ENCODE measurements at places on chromosomes 6 and 20.
A peak's percentile ranks its signal among the peaks of the same experiment; 100 is the strongest.

DNA sequence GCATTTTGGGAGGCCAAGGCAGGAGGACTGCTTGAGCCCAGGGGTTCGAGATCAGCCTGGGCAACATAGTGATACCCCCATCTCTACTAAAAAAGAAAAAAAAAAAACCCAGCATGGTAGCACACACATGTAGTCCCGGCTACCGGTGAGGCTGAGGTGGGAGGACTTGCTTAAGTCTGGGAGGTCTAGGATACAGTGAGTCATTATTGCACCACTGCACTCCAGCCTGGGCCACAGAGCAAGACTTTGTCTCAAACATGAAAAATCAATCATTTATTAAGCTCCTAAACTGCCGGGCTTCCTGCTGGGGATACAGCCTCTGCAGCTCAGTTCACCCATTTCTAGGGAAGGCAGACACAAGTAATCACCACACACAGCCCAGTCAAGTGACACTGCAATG lies 7.3 kb upstream of the USP45 start:
- DNase-seq = peak; percentile 23

DNA sequence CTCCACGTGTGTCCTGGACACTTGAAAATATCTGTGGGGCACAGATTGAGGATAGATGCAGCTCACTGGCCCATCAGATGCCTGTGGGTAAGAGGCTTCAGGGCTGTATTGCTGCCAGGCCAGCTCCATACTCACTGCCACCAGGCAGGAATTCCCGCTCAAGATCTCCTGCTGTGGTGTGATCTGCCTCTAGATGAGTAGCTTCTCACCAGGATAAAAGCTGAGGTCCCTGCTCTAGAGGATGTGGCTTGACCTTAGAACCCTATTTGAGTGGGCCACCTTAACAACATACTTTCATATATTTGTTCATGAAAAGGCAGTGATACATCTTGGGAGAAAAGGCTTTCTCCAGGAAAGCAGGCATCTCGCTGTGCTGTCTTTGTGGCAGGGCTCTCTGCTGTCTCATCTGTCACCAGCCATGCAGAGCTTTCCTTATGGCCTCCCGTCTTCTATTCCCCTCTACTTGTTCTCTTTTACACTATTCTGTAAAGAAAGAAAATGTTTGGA lies 165.7 kb upstream of the RNF217 start:
- DNase-seq = no peak

DNA sequence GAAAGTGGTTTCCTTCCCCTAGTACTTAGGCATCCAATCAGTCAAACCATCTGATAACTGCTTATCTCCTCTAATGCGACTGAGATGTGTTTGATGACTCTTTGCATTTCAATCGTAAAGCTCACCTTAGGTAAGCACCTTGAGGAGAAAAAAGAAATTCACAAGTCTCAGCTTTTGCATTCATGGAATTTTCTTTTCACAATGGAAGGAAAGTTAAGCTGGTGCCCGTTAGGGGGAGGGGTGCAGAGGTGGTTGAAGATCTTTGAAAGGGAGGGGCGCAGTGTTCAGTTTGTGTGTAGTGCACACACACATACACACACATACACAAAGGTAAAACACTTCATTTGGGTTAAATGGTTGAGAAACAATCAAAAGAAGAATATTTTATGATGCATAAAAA lies 87.1 kb upstream of the SALL4 start:
- peak; percentile 20 for DNase-seq

DNA sequence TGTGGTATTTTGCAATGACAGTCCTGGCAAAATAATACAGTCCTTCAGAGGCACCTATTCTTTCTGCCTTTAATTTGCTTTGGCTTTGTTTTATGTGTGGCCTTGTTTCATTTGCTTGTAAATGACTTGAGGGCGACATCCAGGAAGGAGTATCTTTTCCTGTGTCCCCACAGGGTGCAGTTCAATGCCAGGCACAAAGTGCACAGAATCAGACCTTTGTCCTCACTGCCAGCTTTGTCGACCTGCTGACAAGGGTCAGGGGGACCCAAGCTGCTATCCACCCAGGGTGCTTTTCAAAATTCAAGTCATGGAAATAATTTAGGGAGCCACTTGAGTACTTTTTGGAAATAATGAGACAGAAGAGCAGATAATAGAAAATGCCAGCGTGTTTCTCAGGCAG lies 37.0 kb upstream of the CDKN1A start:
- no peak for DNase-seq

DNA sequence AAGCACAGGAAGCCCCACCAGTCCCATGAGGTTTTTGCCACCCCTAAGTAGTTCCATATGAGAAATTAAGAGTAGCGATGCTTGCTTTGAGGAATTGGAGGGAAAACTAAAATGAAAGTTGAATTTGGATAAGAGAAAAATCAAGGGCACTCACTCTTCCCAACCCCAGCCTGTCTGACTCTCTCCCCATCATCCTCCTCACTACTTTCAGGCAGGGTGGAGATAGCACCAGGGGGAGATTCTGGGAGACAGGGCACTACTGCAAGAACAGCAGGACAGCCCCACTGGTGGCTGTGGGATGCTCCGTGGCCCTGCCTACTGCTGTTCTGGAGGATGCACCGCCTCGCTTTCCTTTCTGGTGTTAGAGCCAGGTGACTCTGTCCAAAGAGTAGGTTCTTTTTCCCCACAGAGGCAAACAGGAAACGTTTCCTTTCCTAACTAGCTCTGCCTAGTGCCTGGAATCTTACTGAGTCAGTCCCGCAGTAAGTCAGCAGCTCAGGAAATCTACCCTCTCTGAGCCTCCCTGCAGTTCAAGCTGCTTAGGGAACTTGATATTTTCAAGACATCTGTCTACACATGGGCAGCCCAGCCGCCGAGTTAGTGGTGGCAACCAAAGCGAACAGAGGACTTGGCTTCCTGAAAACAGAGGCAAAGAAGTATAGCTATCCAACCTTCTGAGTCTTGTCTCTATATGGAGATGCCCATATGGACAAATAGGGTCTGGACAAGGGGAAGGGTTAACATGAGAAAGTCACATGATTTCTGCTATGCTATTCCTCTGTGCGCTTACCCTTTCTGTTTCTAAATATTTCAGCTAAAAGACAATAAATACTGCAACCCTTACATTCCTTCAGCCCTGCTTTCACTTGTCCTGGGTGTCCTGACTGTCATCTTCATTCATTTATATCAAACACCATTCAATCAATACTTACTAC lies 11.4 kb downstream of the HLA-E start:
- DNase-seq = peak; percentile 63

GRCh38 chr20:21339499-21339898 lies 36.4 kb downstream of the XRN2 start:
- no peak for DNase-seq

DNA sequence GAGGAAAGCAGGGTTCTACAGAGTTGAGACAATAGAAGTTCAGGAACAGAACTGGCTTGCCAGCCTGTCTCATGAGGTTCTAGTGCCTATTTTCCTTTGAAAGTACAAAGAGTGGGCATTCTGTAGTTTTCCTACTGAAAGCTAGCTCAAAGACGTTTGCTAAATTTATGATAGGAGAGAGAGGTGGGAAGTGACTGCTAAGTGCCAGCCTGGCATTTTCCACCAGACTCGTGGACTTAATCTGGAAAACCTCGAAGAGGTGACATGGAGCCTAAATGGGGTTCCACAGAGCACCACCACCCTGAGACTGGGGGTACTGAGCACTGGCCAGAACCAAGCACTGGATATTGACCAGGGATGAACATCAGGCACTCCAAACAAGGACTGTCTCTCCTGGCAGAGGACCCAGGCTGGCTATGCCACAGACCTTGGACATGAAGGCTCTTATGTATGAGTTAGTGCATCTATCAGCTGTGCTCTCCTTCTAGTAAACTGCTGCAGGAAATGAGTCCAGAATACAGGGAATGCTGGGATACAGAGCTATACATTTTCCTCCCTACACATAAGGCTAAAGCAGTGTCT lies 7.1 kb downstream of the PEX6 start:
- no peak for DNase-seq

- no peak for DNase-seq
Measured at GRCh38 chr6:76435174-76435573, 362.7 kb upstream of the IMPG1 start.

- peak; percentile 77 for DNase-seq
Measured at GRCh38 chr6:159830501-159831372, 30.7 kb downstream of the PNLDC1 start.

DNA sequence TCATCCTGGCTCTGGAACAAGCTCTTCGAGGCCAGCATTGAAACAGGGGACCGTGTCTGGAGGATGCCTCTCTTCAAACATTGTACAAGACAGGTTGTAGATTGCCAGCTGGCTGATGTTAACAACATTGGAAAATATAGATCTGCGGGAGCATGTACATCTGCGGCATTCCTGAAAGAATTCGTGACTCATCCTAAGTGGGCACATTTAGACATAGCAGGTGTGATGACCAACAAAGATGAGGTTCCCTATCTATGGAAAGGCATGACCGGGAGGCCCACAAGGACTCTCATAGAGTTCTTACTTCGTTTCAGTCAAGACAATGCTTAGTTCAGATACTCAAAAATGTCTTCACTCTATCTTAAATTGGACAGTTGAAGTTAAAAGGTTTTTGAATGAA lies 3.6 kb upstream of the CDKN1A start:
- no peak for DNase-seq

DNA sequence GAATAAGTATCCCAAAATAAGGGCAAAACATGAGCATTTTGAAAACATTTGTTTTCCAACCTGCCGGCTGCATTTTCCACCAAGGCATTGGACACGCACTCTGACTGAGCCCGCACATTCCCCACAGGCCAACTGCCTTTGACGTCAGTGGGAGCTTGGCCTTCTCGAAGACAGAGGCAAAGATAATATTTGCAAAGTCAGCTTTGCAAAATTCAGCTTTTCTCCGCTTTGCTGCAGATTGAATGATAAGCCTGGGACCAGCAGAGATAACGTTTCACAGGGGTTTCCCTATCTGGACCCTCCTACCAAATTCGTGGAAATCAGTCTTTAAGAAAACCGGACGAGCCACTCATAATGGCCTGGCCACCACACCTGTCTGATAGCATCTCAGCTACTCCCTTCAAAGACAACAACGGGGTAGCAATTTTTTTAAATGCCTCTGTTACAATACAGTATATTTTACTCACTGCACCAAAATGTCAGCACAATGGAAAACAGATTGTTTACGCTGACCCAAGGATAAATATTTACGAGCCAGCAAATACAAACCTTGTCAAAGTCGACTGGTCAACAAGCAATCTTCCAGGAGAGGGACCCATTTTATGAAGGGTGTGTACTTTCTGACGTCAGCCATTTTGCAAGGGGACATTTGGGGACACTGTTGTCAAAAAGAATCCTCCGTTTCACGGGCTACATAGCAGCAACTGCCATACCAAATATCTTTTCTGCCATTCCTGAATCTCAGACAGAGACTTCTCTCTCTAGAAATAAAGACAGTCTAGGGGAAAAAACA lies 100.5 kb downstream of the TFAP2A start:
- no peak for DNase-seq

DNA sequence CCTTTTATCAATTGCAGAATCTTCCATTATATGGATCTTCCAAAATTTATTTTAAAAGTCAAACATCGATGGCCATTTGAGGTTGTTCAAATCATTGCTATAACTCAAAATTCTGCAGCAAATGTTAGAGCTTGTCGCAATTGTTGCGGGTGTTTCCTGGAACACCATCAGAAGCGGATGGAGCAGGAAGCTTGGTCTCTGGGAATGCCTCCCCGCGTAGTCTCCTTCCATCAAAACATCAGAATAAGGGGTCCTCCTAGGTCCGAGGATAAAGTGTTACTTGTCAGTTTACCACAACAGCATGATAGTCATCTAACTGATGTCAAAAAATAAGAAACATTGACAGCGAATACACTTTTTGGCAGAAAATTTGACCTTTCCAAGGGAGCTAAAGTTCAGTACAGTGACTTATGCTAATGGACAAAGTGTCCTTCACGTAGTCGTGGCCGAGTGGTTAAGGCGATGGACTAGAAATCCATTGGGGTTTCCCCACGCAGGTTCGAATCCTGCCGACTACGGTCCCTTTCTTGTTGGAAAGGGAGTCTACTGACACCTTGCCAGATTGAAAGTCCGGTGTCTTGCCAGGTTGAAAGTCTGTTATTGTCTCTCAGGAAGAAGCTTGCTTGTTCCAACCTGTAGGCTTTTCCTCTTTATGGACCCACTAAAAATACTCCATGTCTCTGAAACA lies 59.0 kb upstream of the ZNF184 start:
- DNase-seq = peak; percentile 46

- no peak for DNase-seq
Measured at GRCh38 chr6:89888871-89889270, 5.4 kb upstream of the GJA10 start.

GRCh38 chr6:157033428-157034140 lies 256.4 kb downstream of the ARID1B start:
- DNase-seq = no peak

DNA sequence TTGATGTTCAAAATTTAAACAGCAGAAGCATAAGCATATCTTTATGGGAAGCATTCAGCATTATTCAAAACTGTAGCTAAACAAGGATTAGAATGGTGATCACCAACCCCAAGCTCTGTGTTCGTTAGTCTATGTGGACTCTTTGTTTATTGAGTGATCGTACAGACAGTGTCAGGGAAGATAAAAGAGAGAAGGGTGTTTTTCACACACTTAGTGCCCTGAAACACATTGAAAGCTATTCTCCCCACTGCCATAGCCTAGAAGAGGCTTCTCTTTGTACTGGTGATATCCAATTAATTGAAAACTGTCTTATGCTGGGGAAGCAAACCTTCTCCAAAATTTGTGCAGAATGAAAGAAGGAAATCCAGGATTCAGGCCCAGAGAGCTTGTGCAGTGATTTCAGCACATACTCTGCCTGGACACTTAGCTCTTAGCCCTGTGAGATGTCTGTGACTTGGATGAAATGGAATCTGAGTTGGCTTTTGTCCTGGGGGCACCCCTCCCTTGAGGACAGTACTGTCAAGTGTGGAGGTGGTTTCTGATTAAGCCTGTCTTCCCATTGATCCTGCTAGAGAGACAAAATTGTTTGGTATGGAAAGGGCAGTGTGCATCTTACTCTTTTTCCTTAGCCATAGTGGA lies 125.7 kb upstream of the MTHFD1L start:
- no peak for DNase-seq

GRCh38 chr6:137471986-137472385 lies 22.2 kb downstream of the OLIG3 start:
- peak; percentile 69 for DNase-seq

DNA sequence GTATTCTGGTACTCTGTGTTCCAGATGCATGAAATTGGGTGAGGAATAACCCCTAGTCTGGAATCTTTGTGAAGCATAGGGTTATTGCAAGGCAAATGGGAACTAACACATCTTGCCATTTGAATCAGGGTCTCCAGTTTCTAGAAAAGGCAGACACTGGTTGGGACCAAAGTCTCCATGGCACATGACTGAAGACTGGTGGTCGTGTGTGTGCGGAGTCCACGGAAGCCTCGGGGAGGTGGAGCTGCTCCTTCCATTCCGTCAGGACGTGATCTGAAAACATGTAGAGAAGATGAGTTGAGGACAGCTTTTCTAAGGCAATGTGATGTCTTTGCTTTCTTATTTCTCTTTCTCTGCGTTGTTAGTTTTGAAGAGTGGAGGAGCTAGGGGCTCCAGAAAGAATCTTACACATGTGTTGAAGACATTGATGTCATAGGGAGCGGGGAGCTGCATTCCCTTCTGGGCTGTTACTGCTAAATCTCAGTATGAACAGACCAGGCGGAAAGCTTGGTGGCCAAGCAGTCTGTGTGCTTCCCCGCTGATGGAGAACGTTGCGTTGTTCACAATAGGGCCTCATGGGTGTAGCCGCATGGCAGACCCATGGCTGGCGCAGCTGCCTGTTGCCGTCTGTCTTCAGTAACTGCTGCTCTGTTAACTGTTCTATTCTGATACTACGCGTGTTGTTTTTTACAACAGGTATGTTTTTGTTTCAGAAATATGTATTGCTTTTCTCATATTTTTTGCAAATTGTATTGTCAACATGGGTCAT lies 4.8 kb upstream of the SLC17A9 start:
- DNase-seq = no peak

- DNase-seq = no peak
Measured at GRCh38 chr20:62296724-62297448, 5.9 kb upstream of the ADRM1 start.
